Activated naive CD8-positive, alpha-beta T cell treated with anti-CD3 and anti-CD28 coated beads for 36 hours (primary cell): ENCODE measurements at places on chromosomes 6 and 20. TPM values are rescaled to one million over a fixed set of nuclear protein-coding genes. Genes with fewer than 3 reads are reported as not detected.

GRCh38 chr20:50510706-50511542 lies 741 bp downstream of the PTPN1 start:
- peak; percentile 30 for DNase-seq

The SIRPB1 gene
- total RNA-seq, result 4.5 TPM

The PTCRA gene
- not detected for total RNA-seq

The ATP9A gene
- 0.21 TPM for total RNA-seq

DNA sequence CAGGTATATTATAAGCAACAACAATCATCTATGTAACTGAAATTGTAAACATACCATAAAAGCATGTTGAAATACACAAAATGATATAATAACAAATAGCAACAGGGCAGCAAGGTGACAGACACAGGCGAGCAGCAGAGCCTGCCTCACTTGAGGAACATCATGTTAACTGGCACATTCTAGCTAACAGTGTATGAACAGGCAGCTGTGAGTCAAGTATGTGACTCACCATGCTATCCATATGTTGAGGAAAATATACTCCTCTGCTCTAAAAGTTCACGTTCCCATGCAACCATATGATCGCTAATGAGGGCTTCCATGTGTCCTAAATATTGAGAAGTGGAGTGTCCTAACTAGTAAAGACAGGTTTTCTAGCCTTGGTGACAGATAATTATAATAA lies 18.4 kb downstream of the SERAC1 start:
- no peak for DNase-seq

- no peak for DNase-seq
Measured at GRCh38 chr20:63831993-63832686, 1.1 kb upstream of the ZBTB46 start.

The PI16 gene
- 0.18 TPM for total RNA-seq

The BMP7 gene
- total RNA-seq, result not detected

The ZNF335 gene
- total RNA-seq, result 29.0 TPM

The SESN1 gene
- total RNA-seq, result 8.7 TPM

The PREP gene
- 45.9 TPM for total RNA-seq

DNA sequence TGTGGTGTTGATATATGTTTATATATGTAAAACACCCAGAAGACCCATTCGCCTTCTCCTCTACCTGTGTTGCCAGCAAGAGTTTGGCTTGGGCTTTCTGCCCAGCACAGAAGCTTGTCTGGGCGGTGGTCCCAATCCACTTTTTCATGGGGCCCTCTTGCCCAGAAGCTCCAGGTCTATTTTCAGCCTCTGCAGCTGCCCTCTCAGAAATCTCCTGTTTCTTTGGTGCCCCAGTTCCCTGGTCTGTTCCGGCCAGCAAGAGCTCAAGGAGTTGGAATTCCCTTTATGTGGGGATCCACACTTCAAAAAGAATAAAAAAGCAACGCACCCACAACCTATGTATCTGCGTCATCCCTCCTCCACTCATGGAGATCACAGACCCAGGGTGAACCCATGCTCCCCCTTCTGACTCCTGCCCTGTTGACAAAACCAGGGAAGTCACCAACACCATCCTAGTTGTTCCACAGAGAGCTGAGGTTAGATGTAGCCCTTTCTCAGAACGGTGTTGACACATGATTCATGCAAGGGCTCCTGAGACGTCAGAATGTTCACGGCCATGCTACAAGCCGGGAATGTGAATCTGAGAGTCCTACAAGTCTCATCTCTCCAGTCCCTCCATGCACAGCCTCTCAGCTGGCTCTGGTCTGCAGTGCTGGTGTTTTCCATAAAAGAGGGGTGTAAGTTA lies 156.8 kb upstream of the RIN2 start:
- DNase-seq, result no peak

DNA sequence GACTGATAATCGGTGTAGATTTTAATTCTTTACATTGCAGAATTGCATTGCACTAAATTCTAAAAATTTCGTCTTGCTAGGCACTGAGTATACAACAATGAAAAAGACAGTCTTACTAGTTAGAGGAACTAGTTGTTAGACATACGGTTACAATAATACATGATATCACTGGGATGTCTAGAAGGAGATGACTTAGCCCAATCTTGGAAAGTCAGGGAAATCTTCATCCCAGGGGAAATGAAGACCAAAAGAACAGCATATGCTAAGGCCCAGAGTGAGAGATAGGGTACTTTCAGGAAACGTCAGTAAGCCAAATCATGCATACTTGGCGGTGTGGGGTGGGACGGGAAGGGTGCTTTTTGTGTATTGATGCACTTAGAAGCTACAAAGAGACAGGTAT lies 901 bp downstream of the CEP57L1 start:
- no peak for DNase-seq

GRCh38 chr6:150580489-150580888 lies 19.2 kb upstream of the PLEKHG1 start:
- DNase-seq, result no peak

GRCh38 chr6:76264468-76264867 lies 192.0 kb upstream of the IMPG1 start:
- DNase-seq, result no peak

DNA sequence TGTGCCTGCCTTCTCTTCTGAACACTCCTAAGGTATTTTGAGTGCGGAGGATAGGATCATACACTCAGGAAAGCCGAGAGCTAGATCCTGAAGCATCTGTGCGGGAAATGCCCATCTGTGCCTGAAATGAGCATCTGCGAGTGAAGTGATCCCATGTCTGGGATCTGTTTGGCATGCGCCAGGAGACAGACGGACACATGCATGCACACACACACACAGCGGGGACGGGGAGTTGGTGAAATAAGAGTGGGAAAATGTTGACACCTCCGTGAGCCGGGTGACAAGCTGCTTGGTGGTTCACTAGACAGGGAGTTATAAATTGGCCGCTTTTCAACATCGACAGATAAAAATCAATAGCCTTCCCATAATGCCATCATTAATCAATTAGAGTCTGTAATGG lies 13.8 kb downstream of the SYNJ2 start:
- no peak for DNase-seq

GRCh38 chr6:63714091-63714490 lies 78.5 kb downstream of the PHF3 start:
- no peak for DNase-seq

DNA sequence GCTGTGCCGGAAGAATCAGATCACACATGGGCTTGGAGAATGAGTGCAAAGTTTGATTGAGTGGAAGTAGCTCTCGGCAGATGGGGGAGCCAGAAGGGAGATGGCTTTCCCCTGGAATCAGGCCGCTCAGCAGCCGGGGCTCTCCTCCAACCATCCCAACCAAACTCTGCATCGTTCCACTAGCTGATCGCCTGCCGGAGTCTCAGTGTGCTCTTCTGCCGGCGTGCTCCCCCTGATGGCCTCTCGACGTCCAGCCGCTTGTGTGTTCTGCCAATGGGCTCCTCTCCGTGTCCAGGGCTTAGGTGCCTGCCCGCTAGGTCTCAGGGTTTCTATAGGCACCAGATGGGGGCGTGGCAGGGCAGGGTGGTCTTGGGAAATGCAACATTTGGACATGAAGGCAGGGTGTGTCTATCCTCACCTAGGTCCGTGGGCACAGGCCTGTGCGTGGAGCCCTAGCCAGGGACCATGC lies 4.9 kb upstream of the BIRC7 start:
- DNase-seq, result no peak

- no peak for DNase-seq
Measured at GRCh38 chr6:7138921-7139358, 31.2 kb downstream of the RREB1 start.

DNA sequence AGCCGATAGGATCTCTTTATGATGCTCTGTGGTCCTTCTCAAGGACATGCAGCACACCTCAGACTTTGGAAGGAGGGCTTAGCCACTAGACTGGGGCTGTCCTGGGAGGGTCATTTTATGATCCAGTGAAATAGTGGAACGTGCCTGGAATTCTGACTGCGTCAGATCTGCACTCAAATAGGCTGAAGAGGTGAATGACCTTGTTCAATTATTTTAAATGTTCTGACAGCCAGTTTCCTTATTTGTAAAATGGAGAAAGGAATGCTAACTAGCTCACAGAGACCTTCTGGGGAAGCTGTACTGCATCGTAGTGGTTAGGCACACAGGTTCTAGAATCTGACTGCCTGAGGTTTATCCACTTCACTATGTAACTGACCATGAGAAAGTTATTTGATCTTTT lies 587.5 kb downstream of the MAFB start:
- no peak for DNase-seq

The C20orf144 gene
- 0.21 TPM for total RNA-seq

The ETV7 gene
- total RNA-seq, result 2.8 TPM

GRCh38 chr6:147563472-147563871 lies 55.0 kb downstream of the SAMD5 start:
- no peak for DNase-seq

The GTSF1L gene
- not detected for total RNA-seq

The IL17F gene
- not detected for total RNA-seq

The C20orf173 gene
- not detected for total RNA-seq

DNA sequence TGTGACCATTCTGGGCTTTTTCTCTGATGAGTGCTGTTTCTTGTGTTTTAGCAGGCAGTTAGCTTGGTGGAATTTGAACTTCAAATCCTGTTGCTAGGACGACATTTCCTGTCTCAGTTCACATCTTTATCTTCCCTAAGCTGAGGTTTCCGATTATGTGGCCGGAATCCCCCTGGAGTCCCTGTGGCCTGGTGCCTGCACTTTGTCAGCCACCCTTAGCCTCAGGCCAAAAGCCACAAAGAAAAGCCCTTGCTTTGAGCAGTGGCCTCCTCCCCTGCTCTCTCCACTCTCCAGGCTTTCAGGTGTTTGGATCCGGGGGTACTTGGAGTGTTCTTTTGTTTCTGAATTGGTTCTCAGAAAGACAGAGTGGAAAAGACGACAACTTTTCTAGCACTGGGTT lies 59.9 kb upstream of the PMEPA1 start:
- no peak for DNase-seq

DNA sequence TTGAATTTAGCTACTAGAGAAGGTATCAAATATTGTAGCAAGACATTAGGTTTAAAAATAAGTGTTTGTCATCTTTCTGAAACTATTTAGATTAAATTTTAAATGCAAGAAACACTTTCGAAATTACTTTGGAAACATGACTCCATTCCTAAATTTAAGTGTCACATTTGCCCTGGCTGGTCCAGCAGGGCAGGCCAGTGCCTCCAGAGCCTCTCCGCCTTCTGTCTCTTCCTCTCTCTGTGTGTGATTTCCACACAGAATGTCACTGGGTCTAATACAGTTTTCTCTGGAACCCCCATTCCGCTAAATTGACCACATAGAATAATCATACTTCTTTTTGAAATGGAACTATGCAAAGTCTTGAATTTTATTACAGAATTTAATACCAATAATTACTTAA lies 111.5 kb downstream of the SOBP start:
- no peak for DNase-seq

The FOXQ1 gene
- total RNA-seq, result not detected

The TINAG gene
- total RNA-seq, result not detected

DNA sequence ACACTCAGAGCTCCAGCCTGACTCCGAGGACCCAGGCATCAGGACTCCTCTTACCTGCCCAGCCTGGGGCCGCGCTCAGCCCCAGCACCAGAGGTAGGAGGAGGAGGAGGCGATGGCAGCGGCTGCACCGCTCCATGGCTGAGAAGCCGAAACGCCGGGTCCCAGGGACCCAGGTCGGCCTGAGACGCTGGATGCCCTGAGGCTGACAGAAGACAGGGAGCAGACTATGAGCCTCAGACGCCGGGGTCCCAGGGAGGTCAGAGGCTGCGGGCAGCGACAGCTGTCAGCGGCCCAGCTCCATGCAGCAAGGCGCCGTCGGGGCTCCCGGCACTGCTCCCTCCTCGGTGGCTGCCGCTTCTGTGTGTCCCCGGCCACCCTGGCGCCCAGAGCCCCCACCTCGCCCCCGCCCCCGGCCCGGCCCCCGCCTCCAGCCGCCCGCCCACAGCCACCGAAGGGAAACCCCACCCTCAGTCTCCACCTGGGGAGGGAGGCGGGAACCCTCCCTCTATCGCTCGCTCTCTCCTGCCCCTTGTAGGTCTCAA lies at the start of gene COL11A2:
Gene COL11A2 (minus strand): TSS at position 363 of the 542 bp plus-strand sequence. CDS start 227 bp downstream, at position 136.
- no peak for DNase-seq

DNA sequence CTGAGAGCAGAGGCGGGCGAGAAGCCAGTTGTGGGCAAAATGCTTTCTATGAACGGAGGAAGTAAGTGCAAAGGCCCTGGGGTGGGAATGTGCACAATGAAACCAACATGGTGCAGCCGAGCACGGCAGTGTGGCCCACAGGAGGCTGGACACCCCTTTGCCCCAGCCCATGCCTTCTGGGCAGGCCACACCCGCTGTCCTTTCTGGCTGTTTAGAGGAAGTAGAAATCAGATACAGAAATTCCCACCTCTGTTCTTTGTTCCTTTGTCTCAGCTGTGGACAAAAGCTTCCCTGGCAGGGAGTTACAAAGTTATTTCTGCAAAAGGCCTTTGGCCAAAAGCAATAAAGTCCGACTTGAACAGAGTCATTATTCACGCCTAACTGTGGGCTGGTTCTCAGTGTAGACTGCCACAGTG lies 11.9 kb downstream of the SULF2 start:
- no peak for DNase-seq

The NKX2-4 gene
- not detected for total RNA-seq

GRCh38 chr20:22402550-22402949 lies 181.8 kb downstream of the FOXA2 start:
- DNase-seq, result no peak

The FAM83C gene
- not detected for total RNA-seq

DNA sequence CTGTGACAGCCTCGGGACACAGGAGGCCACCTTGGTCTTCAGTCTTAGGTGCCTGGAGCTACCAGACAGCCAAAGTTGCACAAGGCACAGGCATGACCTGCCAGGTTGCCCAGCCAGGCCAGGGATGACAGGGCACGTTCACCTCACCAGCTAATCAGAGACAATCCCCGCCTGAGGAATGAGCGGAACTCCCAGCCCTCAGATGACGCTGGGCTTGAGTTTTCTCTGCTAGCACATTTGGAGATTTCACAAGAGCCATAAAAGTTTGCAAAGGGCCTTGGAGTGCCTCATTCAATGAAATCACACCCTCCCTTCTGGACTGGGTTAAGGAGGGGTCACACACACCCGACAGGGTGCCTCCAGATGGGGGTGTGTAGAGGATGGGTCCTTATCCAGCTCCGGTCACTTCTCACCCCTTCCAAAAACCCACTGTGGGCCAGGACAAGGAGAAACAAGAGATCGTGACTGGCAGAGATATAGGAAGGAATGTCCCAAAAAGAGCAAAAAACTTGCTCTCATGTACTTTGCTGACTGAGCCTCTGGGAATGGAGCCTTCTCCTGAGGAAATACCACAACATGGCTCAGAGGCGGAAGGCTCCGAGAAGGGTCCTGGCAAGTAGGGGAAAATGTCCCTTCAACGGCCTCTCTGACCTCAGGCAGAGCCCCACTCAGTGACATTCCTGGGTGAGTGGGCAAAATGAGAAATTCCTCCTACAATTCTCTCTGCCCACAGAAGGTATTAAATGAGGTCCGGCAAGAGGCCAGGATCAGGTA lies 121.6 kb downstream of the ISM1 start:
- DNase-seq, result no peak

The KCNK15 gene
- total RNA-seq, result 0.48 TPM

- no peak for DNase-seq
Measured at GRCh38 chr6:68718385-68719073, 83.4 kb downstream of the ADGRB3 start.

The POM121L2 gene
- total RNA-seq, result not detected

The TNF gene
- total RNA-seq, result 114 TPM
